ENCODE measurements at places on chromosomes 2 and 18.

DNA sequence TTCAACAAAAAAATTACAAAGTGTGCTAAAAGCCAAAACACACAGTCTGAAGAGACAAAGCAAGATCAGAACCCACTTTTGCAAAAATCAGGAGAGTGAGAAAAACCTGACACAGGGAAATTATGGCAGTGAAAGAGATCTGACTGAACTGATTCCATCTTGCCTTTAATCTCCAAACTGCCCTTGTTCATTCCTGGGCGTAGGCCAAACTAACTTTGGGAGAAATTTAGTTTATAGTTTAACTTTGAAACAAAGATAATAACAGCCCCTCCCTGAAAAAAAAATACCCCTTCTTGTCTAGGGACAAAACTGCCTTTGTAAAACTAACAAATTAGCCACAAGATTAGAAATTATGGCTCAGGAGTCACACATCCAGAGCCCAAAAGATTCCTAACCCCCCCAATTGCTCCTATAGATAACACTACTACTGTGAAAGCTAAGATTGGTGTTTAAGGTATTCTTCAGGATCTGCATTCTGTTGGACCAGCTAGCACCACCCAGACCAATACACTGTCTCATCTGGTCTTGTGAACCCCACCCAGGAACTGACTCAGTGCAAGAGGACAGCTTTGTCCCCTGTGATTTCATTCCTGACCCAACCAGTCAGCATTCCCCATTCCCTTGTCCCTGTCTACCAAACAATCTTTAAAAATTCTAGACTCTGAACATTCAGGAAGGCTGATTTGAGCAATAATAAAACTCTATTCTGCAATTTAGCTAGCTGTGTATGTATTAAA is 226.1 kb upstream of the SH3BP4 start:
- DNase-seq = no peak

DNA sequence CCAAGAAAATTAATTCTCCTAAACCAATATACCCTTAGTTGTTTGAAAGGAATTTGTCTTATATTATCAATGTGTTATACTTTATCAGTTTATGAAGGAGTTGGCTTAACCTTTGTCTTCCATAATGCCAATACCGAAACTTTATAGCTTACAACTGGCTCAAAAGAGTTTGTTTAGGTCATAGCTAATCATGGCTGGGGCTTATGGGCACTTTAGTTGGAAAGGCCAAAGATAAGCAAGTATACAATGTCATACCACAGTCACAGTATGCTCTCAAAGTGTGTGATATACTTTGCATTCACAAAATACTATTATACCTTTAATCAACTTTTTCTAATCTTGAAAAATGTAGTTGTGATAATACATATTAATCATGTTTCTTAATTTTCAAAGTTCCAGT is 2.3 kb downstream of the KLHL41 start:
- no peak for DNase-seq

DNA sequence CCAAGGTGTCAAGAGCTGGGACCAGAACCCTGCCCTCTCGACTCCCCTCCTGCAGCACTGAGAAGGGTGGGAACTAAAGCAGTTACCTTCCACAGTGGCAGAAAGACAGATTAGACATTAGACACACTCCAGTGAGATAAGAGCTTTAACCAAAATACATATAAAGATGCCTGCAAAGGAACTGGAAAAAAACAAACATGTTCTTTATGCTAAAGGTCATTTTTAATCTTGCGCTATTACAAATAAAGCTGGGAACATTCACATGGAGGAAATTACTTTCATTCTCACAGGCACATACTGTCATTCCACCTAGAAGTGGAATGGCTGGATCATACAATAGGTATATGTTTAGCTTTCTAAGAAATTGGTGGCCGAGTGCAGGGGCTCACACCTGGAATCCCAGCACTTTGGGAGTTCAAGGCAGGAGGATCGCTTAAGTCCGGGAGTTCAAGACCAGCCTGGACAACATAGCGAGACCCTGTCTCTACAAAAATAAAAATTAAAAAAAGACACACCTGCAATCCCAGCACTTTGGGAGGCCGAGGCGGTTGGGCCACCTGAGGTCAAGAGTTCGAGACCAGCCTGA is 41.9 kb downstream of the C2orf76 start:
- no peak for DNase-seq

DNA sequence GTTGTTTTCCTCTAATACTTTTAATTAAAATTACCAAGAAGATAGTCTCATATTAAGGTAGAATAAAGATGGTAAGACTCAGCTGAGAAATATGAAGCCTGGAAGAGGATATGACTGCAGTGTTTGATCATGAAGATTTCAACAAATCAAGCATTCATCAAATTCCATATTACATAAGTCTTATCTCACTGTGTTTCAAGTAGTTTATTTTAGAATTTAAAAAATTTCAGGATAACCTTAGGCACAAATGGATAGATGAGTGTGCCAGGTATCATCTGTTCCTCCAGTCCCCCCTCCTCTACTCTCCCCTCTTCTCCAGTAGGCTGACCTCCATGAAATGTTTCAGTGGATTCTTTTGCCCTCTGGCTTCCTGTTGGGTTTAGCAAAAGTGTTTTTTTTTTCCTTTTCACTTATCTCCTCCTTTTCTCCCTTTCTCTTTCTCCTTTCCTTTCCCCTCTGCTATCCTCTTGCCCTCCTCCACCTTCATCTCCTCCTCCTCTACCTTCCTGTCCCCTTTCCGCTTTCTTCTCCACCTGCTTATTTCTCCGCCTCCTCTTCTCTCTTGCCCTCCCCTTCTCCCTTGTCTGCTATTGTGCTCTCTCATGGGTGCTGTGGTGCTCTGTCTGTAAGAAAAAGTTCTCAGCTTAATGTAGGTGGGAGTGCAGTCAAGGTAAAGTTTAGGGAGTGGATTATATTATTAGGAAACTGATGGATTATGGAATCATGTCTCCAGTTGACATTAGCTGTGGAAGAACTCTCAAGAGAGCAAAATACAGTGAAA is 72.8 kb downstream of the ABI2 start:
- no peak for DNase-seq

GRCh38 chr18:25875551-25876240 is 214.7 kb downstream of the SS18 start:
- DNase-seq = no peak

GRCh38 chr2:6024784-6025183 is 332.6 kb downstream of the SOX11 start:
- DNase-seq = no peak

GRCh38 chr18:37422116-37422515 is 143.5 kb downstream of the CELF4 start:
- no peak for DNase-seq

DNA sequence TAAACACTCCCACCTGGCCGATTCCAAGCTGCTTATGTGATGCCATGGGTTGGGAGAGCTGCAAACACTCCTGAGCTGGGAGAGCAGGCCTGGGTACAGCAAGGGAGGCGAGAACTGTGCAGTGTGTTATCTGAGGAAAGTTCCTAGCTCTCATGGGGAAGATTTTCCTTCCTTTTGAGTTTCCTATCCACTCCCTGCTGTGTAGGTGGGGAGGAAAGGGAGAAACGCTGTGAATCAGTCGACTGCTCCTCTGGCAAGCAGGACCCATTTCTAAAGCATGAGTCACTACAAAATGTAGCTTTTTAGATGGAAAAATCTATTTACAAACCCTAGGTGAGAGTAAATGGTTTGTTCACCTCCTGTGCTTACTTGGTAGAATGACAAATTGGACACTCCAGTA is 80.4 kb downstream of the SH3RF3 start:
- peak; percentile 58 for DNase-seq

GRCh38 chr2:154758871-154759270 is 60.4 kb downstream of the KCNJ3 start:
- no peak for DNase-seq

DNA sequence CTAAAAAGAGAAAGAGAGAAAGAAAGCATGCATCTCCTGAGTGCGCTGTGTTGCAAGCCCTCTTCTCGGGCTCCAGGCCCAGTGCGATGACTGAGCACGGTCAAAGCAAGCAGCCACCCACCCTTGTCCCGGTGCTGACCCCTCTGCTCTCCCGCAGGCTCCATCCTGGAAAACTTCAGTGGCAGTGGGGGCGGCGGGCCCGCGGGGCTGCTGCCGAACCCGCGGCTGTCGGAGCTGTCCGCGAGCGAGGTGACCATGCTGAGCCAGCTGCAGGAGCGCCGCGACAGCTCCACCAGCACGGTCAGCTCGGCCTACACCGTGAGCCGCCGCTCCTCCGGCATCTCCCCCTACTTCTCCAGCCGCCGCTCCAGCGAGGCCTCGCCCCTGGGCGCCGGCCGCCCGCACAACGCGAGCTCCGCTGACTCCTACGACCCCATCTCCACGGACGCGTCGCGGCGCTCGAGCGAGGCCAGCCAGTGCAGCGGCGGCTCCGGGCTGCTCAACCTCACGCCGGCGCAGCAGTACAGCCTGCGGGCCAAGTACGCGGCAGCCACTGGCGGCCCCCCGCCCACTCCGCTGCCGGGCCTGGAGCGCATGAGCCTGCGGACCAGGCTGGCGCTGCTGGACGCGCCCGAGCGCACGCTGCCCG is 252.5 kb downstream of the GLI2 start:
- no peak for DNase-seq

DNA sequence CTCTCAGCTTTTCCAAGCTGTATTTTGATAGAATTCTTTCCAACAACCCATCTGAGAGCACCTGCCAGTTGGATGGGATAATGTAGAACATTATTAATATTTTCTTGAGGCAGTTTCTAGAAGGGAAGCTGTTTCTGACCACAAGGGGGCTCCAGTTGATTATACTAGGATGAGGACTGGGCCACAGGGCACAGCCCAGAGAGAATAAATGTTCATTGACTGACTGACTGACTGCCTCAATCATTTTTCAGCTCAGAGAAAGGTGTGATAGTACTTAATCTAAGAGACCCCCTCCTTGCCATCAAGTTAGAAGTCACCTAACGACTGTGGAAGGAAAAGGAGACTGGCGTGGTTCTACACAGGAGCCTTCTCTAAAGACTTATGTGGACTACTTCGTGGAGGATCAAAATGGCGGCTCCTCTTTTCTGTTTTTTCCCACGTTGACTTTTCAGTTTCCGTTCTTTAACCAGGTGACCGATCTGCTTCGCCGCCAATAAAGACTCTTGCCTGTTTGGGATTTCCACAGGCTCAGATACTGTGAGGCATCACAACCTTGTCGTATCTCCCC is 31.9 kb upstream of the CREG2 start:
- DNase-seq = peak; percentile 68

- DNase-seq = no peak
Observed at GRCh38 chr2:26577442-26578112, 63.6 kb downstream of the CIB4 start.

- peak; percentile 82 for DNase-seq
Observed at GRCh38 chr2:26011990-26012856, 21.7 kb upstream of the RAB10 start.

DNA sequence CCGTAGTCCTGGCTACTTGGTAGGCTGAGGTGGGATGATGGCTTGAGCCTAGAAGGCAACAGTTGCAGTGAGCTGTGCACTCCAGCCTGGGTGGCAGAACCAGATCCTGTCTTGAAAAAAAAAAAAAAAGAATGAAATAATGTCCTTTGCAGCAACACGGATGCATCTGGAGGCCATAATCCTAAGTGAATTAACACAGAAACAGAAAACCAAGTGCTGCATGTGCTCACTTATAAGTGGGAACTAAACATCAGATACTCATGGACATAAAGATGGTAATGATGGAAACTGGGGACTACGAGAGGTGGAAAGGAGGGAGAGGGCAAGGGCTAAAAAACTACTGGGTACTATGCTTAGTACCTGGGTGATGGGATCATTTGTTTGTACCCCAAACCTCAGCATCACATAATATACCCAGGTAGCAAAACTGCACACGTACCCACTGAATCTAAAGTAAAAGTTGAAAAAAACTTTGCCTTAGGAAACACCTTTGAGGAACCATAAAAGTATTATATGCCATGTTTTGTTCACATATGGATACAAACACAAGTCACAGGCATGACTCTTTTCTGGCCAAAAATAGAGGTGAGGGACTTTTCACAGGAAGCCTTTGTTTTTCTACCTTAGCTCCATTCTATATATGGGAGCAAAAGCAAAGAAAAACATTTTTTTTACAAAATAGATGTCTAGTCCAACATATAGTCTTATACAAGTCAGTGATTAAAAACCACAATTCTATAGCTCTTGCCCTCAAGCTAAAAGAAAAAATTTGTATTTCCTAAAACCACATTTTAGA is 36.6 kb downstream of the GPR155 start:
- no peak for DNase-seq

DNA sequence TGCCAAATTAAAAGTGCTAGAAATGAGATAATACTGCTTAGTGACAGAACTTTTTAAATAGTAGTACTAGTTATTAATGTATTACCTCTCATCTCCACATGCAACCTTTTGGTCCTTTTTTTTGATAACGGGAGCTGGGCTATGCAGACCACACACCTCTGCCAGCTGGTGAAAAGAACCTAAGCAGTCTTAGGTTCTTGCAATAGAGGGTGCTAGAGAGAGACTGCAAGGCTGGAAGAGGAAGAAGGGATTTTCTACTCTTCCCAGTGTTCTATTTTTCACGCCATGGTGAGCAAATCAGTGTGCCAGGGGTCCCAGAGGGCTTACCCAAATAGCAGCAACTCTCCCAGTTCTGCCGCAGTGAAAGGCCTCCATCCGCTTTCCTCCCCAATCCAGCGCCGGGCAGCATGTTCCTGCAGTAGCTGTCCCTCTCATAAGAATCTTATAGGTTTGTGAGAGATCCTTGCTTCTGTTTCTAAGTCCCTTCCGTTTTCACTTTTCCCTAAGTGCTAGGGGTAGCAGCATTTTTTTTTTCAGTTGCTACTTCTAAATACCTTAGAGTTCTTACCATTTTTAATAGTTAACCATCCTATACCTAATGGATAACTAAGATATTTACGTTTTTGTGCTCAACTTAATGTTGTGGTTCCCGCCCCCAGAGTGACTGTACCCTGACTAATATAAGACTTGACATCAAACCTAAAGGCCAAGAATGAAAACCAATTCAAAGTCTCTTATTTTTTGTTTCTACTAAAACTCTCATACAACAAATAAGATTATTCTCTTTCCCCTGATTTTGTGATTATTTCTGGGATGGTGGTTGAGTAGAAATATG is 69.4 kb upstream of the UBE2E3 start:
- no peak for DNase-seq

DNA sequence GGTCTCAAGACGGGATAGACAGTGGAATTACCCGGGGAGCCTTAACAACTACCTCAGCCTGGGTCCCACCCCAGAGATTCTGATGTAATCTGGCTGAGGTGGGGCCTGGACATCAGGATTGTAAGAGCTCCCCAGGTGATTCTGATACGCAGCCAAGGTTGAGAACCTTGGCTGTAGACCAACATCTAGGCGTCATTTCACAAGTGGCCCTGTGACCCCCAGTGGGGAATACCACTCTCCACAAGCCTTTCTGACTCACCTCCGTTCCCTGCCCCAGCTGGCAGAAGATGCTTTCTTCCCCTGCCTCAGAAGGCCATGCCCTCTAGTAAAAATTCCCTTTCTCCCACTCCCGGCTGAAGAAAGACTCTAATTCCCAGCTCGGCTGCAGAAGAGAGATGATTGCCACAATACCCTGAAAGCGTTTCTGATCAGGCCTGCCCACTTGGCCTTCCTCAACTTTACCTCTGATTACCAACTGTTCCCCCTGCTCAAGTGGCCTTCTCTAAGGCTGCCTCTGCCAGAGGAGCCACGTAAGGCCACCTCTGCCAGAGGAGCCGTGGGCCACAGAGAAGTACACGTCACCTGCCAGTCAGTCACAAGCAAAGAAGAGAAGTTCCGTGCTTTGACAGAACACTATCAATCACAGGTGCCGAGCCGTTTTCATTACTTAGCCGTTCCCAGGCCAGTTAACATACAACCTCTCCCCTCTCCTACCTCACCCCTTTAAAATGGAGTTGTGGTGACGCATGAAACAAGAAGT is 116.8 kb upstream of the PKDCC start:
- no peak for DNase-seq
